ENCODE measurements at places on chromosomes 16 and 17. TPM values are rescaled to one million over a fixed set of nuclear protein-coding genes. Genes with fewer than 3 reads are reported as not detected.
A peak's percentile ranks its signal among the peaks of the same experiment; 100 is the strongest.

DNA sequence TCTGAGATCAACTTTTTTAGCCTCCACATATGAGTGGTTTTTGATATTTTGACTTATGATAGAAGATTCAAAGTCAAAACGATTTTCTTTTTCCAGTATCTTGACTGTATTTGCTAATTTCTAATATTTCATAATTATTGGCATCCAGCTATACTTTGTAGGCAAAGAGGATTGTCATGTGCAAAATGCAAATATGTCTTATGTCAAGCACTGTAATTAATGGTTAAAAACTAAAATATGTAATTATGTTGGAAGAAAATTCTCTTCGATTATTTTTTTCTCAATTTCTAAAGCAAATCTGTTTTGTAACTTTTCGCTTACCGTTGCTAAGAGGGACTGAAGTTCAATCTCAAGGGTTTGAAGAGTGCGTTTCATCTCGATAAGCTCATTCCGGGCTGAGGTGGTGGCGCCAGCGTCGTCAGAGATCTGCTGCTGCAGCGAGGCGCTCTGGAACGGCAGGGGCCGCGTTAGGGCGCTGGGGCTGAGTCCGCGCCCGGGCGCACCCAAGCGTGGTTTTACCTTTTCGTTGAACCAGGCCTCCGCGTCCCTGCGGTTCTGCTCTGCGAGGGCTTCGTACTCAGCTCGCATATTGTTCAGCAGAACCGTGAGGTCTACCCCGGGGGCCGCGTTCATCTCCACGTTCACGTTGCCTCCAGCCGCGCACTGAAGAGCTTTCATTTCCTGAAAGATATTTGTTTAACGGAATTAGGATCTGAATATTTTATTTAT lies 3.0 kb downstream of the KRT27 start:
- DNase-seq: peak; percentile 34

DNA sequence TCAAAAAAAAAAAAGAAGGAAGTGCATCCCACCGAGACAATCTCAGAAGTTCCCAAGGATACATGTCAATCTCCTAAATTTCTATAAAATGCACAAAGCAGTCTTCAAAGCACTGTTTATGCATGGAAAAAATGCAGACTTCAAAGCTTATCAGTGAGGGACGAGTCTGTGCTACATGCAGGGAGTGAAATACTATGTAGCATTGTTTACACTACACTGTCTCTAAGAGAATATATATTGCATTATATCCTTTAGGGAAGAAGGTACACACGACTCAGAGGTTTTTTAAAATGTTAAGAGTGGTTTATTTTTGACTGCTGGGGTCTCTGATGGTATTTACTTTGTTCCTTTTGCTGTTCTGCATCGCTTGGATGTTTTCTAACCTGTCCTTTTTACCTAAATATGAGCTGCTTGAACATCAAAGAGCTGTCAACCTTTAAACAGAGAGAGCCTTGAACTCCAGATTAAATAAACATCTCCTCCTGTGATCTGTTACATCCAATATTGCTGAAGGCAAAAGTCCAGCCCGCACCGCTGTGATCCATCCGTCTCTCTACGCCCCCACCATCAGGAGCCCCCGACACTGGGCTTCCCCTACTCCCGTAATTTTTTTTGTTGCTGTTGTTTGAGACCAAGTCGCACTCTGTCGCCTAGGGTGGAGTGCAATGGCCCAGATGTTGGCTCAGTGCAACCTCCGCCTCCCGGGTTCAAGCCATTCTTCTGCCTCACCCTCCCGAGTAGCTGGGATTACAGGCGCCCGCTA lies 1.4 kb downstream of the FBXO31 start:
- no peak for DNase-seq

GRCh38 chr17:80879723-80880647 lies 111.7 kb upstream of the CHMP6 start:
- DNase-seq: no peak

GRCh38 chr16:8631818-8632465 lies 10.4 kb downstream of the METTL22 start:
- DNase-seq: no peak

- no peak for DNase-seq
Measured at GRCh38 chr16:74034862-74035261, 261.8 kb upstream of the PSMD7 start.

DNA sequence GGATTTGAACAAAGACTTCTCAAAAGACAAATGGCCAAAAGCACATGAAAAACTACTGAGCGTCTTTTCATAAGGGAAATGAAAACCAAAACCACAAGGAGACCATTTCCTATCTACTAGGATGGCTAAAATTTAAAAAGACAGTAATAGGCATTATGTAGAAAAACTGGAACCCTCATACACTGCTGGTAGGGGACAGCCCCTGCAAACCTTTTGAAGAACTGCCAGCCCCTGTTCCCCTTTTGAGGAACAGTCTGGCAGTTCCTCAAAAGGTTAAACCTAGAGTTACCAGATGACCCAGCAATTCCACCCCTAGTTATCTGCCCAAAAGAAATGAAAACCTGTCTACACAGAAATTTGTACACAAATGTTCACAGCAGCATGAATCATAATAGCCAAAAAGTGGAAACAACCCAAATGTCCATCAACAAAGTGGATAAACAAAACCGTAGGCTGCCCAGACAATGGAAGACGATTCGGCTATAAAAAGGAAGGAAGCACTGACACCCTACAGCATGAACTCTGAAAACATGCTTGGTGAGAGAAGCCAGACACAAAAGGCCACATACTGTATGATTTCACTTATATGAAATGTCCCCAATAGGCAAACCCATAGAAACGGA lies 22.9 kb downstream of the CDIP1 start:
- no peak for DNase-seq

GRCh38 chr16:49459953-49460735 lies 86.5 kb downstream of the C16orf78 start:
- no peak for DNase-seq

- DNase-seq: no peak
Measured at GRCh38 chr17:8941980-8942622, 23.4 kb downstream of the PIK3R5 start.

DNA sequence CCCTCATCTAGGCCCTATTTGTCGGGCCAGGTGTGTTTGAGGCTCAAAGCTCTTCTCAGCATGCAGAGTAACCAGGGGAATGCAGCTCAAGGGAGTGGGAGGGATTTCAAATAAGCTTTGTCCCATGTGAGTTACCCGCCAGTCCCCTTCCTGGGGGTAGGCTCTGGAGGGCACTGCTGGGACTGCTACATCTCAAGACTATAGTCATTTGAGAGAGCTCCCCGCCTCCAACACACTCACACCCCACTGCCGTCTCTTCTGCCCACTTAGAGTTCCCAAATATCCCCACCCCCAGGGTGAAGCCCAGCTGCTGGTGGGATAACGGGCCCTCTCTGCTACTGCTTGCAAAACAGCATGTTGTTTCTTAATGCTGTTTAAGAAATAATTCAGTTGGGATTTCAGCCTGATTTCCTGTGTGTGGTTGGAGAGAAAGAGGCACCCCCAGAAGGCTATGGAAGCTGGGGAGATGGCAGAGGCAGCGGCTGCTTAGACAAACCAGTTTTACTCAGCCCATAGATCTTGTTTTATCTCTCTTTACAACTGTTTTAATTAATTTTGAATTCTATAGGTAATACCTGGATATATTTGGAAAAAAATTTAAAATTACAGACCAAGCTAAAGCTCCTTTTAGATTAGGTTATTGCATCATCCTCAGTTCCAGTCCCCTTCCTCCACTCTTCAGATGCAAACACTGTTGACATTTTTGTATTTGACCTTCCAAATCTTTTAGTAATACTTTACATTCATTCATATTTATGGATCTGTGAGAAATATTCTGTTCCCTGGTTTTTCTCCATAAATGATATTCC lies 4.1 kb upstream of the MPO start:
- DNase-seq: no peak

- DNase-seq: no peak
Measured at GRCh38 chr16:86343796-86344585, 166.3 kb upstream of the FOXF1 start.

DNA sequence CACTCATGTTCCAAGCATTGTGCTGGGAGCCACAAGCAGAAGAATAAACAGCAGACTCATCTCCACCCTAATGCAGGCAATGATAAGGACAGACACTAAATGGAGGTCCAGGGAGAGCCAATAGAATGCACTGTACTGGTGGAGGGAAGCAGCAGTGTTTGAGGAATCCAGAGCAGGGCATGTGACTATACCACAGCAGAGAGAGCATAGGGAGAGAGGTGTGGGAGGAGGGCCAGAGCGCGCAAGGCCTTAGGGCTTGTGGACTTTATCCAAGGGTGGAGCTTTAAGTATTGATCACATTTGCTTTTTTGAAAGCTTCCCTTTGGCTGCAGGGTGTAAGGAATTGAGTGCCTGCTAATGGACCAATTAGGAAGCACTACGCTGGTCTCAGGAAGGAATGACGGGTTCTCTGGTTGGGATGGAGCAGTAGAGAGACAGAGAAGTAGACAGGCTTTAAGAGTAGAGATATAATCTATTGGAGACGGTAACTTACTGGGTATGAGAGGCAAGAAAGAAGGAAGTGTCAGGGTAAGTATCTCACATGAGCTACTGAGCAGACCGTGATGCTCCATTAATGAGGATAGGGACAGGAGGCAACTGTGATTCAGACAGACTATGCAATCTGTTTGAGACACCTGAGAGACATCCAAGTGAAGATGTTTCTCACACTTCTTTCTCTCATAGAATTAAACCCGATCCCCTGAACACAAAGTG lies 82.2 kb downstream of the MYO1D start:
- no peak for DNase-seq

DNA sequence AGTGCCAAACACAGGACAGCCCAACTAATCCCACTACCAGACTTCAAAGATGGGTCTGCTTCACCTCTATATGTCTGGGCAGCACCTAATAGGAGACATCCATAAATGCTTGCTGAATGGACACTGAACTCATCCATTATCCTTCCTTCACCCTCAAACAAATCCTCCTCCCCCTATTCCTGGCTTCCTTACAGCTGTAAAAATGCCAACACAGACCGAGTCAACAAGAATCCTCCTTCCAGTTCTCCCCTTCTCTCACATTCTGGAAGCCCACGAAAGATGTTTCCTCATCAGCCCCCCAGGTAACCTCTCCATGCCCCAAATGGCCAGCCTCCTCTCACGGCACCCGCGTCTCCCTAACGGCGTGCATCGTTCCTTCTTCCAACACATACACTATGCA lies 12.3 kb downstream of the PELP1 start:
- DNase-seq: no peak

- DNase-seq: no peak
Measured at GRCh38 chr17:17782523-17783115, 54.2 kb downstream of the SREBF1 start.

GRCh38 chr17:8894673-8895578 lies 27.5 kb upstream of the PIK3R6 start:
- DNase-seq: peak; percentile 54

DNA sequence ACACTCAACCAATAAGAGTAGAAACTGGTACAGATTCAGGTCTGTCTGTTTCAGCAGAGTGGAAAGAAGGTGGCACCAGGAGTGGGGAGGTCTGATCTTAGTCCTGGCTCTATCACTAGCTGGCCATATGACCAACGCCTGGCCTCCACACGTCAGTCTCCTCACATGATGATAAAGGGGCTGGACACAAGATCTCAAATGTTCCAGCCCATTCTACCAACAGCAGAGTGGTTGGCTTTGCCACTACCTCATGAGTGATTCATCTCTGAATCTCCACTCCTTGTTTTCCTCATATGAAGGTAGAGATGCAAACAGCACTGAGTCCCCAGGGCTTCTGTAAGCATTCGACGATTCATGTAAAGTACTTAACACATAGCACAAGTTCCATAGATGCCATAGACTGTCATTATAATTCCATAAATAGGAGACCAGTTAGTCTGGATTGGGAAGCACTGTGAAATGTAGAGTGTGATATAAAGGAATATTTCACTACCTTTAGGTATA lies 281.9 kb upstream of the ASIC2 start:
- no peak for DNase-seq

GRCh38 chr16:79716645-79717332 lies 116.3 kb upstream of the MAF start:
- DNase-seq: no peak

GRCh38 chr17:4480929-4481898 lies 17.5 kb upstream of the SPNS2 start:
- DNase-seq: peak; percentile 63

- DNase-seq: peak; percentile 67
Measured at GRCh38 chr17:32609085-32609484, 122.3 kb downstream of the CDK5R1 start.

DNA sequence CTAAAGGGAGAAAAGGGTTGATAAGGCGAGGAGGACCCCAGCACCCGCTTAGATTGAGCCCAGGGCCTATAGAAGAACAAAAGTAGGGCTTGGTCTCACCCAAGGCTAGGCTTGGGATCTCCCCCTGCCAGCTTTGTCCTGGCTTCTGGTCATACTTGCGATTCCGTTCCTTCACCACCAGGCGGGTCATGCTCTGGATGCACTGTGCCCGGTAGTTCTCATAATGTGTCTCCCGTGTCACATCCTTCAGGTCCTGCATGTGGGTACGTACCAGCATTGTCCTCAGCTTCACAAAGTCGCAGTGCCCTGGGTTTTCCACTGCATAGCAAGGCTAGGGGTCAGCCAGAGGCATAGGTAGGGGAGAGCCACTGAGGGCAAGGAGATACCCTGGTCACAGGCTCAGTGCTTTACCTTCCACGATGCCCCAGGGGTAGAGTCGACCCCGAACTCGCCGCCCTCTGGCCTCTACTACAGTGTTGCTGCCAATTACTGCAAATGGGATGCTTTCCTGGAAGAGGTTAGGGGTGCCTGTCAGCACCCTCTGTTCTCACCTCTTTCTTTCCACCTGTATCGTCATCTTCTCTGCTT lies 6.5 kb upstream of the MTMR4 start:
- no peak for DNase-seq

DNA sequence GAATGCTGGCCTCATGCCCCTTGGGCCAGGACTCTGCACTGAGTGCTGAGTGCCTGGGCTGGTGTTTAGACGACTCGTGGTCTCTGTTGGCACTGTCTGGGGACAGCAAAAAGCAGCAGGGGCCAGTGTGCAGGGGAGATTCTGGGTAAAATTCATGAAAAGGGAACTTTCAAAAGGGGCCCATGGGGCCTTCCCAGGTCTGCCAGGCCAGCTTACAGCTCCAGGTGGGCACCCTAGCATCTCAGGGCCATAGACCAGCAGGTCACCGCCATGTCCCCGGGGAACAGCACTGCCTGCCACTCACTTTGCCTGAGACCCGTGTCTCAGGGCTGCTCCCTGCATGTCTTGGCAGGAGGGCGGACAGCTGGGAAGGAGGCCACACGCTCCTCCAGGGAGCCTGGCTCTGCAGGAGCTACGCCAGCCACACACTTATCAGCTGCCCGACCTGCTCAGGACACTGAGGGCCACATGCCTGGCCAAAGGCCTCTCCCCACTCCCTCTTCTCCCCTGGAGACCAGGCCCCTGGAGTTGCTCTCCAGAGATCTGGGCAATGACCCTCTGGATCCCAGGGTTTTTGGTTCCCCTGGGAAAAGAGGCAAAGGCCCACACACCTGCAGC lies 8.8 kb upstream of the FASN start:
- DNase-seq: no peak

GRCh38 chr17:79976451-79976850 lies 59.2 kb downstream of the TBC1D16 start:
- no peak for DNase-seq

Gene CCDC144A
- 2.1 TPM for total RNA-seq

Gene SLC6A2
- not detected for total RNA-seq

Gene CD300H
- total RNA-seq: not detected

Gene C17orf67
- total RNA-seq: 1.5 TPM

Gene CACNG1
- total RNA-seq: not detected

Gene RAB37
- 1.8 TPM for total RNA-seq

Gene TMEM114
- total RNA-seq: not detected

Gene CCDC78
- total RNA-seq: 8.1 TPM

Gene HCRT
- not detected for total RNA-seq

Gene CCDC40
- 1.3 TPM for total RNA-seq

Gene PPP1R1B
- not detected for total RNA-seq

Gene WNT3
- 0.08 TPM for total RNA-seq

Gene SLC12A3
- total RNA-seq: not detected

Gene PRM1
- total RNA-seq: not detected

Gene NXN
- total RNA-seq: 0.48 TPM
